ENCODE measurements at places on chromosomes 11 and 22.

DNA sequence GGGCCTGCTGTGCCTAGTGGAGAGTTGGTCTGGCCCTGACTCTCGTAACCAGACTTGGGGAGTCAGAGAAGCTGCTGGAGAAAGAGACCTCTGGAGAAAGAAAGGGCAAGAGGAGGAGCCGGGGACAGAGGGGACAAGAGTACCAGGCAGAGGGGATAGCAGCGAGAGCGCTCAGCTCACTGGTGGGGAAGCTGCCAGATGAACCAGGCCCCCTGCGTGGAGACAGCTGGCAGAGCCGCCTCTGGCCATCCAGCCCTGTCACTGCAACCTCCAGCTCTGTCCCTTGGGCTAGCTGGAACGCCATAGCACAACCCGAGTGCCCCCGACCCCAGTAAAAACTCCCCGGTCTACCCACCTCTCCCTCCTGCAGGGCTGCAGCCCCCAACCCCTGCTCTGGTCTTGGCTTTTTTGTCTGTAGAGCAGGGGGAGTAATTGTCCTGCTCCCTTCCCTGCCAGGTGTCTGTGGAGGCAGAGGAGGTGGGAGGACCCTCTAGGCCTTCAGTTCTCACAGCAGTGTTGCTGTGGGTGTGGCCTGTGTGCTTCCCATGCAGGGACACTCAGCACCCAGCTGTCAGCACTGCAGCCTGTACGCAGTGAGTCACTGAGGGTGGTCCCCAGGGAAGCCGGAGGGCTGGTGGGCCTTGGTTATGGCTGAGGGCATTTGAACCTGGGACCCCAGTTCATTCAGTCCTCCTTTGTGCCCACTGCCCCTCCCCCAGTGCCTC, 4.8 kb upstream of the SUN2 start:
- no peak for DNase-seq

DNA sequence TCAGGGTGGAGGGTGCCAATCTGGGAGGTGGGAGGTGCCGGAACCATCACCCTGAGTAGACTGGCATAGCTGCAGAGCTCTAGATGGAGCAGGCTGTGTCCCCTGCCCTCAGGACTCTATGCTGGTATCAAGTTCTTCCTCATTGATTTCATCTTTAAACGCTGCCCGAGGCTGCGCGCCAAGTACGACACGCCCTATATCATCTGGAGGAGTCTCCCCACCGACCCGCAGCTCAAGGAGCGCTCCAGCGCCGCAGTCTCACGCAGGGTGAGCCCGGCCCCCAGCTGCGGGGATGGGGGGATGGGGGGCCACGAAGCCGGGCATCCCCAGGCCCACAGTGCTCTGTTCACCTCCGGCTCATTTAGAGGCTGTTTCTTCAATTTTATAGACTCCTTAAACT, 52.5 kb downstream of the GRAMD4 start:
- no peak for DNase-seq

DNA sequence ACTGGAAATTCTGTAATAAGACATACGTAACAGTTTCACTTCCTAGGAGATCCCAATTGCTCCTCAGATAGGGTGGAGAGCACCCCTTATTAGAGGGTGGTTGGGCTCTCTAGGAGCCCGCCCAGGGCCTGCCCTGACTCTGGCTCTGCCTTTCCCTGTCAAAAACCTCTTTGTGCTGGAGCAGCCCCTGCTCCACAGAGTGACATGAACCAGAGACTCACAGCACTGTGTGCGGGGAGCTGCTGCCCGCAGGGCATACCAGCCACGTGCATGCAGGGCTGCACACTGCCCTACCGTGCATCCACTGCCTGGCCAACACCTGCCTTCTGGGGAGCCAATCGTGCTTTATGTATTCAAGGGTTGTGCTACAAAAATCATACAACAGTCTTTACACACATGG, 24.3 kb downstream of the KCNQ1OT1 start:
- no peak for DNase-seq

DNA sequence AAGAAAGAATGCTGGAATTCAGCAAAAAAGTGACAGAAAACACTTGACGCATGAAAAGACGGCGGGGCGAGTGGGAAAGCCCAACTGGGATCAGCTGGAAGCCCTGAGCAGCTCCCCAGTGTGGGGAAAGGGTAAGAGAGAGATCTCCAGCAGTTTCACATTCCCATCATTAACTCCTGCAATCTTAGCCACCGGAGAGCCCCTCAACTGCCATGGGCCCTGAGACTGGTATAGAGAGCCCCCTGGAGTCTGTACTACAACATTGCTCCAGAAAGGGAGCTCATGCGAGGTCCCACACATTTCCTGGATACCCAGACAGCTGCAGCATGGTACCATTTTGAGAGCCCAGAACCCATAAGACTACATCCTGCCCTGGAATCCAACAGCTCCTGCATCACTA, 31.1 kb downstream of the MRGPRX4 start:
- DNase-seq: no peak

GRCh38 chr11:20004866-20005265, 155.4 kb downstream of the DBX1 start:
- DNase-seq: no peak

DNA sequence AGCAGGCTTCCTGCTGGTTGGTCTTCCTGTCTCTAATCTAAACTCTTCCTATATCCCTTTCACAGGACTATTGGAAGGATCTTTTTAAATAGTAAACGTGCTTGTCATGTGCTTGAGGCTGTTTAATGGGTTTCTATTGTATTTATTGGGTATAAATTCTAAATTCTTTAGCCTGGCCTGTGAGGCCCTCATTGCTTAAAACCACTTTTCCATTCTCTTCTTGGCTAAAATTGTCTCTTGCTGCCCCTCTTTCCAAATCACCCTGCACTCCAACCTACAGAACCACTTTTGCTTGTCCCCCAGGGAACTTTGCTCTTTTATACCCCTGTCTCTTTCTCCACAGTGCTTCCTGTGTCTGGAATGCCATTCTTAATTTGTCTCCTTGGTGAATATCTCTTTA, 46.4 kb upstream of the MUC15 start:
- DNase-seq: no peak

DNA sequence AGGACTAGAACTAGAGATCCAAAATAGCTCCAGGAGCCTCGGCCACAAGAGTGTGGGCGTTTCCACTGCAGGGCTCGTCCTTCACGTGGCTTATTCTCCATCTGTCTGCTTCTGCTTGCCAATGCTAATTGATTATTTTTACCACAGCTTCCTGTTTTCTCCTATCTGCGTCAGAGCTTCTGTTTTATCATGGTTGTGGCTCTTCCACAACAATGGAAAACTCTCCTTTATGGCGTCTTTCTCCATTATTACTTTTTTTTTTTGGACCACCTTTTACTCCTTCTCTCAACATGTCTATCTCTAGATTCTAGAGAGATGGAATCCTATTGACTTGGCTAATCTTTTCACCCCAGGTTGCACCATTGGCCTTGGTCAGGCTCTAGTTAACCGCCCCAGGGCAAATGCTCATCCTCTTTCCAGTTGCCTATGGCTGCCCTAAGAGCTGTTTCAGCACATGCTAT, 25.9 kb downstream of the CAT start:
- no peak for DNase-seq

All from CD4-positive, alpha-beta T cell treated with Interleukin-17A for 4 hours (primary cell).